A549 treated with RU486 at 1 μM for 4 hours (cell line): ENCODE measurements at places on chromosomes 6 and 20. TPM values are rescaled to one million over a fixed set of nuclear protein-coding genes. Genes with fewer than 3 reads are reported as not detected.

EYA2 gene
- total RNA-seq: 2.2 to 3.0 TPM (median 2.9 TPM) in 5 replicates

C6orf15 gene
- total RNA-seq: not detected in 5 replicates

CASS4 gene
- total RNA-seq: 0.03 to 0.08 TPM (median 0.05 TPM) in 3 of 5 replicates, not detected in the others

REM1 gene
- 0.11 to 0.20 TPM (median 0.15 TPM) in 3 of 5 replicates, not detected in the others for total RNA-seq

PRDM13 gene
- total RNA-seq: 0.67 to 1.3 TPM (median 1.1 TPM) in 5 replicates

ATP6V1G2 gene
- 0.48 to 0.86 TPM (median 0.65 TPM) in 5 replicates for total RNA-seq
